ENCODE measurements at places on chromosomes 13 and 19.

GRCh38 chr13:90315061-90315460, 1032.4 kb upstream of the MIR17HG start:
- DNase-seq = no peak

DNA sequence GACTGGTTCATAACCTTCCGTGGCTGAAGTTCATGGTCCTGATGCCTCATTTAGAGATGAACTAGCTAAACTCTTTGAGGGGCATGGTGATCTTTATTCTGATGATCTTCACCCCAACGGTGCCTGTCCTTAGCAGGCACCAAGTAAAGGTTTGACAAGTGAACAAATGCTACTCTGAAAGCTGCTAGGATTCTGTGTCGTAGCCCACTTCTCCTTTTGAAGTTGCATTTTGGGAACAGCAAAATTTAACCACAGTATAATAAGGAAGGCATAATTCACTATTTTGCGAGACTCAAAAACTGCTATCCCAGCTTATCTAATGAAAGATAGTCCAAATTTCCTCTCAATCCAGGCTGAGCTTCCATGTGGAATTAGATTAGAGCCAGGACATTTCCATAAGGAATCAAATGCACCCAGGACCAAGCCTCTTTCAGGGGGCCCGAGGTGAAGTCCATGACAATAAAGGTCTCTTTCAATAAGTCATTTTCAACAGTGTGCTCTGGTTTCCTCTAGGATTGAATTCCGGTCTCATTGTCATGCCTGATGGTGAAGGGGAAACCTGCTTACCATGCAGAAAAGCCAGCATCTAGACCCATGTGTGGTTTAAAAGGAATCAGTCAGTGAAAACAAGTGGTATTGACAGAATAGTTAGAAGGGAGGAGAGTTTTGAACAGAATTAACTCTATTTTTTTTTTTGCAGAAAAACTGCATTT, 23.1 kb downstream of the SIAH3 start:
- DNase-seq = no peak

- DNase-seq = no peak
These were observed 903 bp downstream of the LATS2 start for GRCh38 chr13:21060338-21061028.

- no peak for DNase-seq
These were observed 4.1 kb upstream of the PNKP start for GRCh38 chr19:49871349-49871985.

- no peak for DNase-seq
These were observed 123.1 kb downstream of the CDK8 start for GRCh38 chr13:26377038-26377437.

DNA sequence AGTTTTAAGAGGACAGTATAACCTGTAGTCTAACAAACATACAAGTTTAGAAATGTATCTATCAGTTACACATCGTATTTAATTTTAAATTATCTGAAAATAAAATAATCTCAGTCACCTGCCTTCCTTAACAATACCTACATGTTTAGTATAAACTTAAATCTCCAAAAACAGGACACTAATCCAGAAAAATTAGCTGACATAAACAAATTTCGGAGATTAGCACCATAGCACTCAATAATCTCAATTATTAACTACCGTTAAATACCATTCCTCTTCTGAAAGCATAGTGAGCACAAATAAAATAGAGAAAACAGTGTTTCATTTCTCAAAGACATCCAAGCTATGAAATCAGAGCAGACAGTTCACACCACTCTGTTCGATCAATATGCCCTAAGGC, 13.2 kb downstream of the MED4 start:
- no peak for DNase-seq
